Stimulated activated CD4-positive, alpha-beta T cell treated with anti-CD3 and anti-CD28 coated beads, Interleukin-1b, Interleukin-23, amount 100 ng/mL, for 48 hours (primary cell): ENCODE measurements at places on chromosomes 2 and 18.

- no peak for DNase-seq
Measured at GRCh38 chr18:13374096-13374467, 155.5 kb downstream of the LDLRAD4 start.

DNA sequence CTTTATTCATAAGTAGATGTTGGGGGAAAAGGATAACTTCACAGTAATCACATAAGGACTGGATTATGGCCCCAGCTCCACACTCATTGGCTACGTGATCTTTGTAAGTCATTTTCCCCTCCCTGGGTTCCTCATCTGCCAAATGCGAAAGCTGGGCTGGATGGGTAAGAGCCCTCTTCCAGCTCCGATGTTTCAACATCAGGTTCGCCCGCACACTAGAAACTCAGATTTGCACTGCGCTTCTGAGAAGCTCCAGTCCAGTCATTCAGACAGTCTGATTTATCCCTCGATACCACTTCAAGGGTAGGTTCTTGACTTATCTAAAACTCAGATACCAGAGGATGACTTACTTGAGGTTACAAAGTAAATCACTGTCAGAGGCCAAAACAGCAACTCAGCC is 31.0 kb upstream of the RMDN2 start:
- DNase-seq: peak; percentile 32

DNA sequence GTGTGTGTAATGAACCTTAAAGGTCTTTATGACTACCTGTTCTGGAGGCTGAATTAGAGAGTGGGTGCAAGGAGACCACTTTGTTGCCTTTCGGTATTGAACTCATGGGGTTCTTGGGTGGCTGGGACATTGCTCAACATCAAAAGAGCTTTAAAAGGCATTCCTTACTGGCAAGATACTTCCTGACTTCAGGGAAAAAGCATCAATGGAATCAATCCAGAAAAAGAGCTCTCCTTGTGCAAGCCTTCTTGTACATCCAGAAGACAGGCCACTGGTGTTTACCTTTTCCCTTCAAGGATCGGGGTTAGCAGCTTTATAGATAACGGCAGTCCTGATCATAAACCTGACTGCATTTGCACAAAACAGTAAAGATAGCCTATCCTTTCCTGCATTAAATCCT is 9.5 kb downstream of the PNO1 start:
- DNase-seq: no peak

DNA sequence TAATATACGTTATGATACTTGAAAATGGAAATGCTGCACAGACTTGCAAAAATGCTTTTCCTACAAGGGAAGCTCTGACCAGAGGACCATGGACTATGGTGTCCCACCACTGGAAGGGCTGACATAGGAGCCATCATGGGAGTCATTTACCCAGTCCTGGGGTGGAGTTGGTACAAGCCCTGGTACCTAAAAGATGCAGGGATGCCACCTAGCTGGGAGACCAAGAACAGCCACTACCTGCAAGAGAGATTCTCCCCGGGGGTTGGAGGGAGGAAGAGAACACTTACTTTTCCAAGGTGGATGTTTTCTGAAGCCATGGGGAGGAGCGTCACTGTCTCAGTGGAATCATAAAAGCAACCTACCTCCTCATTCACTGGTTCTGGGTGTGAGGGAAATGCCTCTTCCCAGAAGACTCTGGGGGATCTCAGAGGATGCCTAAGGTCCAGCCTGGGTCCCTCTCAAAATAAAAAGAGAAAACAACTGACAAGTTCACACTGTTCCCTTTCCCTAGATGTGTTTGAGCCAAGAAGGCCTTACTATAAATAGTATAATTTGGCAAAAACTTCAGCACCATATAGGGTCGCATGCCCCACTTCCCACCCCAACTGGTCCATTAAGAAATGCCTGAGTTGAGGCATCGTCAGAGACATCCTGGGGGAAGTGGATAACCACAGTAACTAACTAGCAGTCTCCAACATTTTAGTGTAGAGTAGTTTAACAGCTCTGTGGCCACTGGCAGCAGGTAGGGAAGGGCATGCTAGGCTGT is 39.9 kb downstream of the REEP1 start:
- no peak for DNase-seq

- DNase-seq: no peak
Measured at GRCh38 chr2:9646196-9647030, 15.6 kb upstream of the YWHAQ start.

DNA sequence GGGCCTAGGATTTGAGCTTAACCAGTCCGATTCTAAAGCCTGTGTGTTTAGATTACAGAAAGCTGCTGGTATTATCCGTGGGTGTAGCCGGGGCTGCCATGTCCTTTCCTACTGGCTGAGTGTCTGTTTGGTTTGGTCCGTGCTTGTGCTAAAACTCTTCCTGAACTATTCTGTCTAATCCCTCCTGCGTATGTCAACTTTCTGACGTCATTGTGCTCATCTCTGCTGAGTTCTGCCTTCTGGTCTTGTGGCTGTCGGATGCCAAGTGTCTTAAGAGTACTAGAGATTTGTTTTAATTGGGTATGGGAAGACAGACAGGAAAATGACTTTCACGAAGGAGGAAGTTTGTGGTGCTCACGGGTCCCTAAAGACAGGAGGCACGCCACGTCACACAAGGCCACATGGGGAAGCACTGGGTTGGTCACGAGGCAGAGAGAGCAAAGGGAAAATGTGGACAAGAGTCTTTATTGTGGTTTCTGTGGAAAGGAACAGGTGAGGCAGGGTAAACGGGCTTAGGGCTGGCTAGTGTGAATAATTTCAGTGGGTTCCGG is 31.8 kb upstream of the NTSR2 start:
- DNase-seq: no peak

- no peak for DNase-seq
Measured at GRCh38 chr2:233349005-233349998, 5.0 kb upstream of the DGKD start.

- no peak for DNase-seq
Measured at GRCh38 chr2:153079315-153079714, 360.9 kb downstream of the ARL6IP6 start.

- DNase-seq: no peak
Measured at GRCh38 chr2:48268671-48269070, 261.3 kb upstream of the STON1 start.

DNA sequence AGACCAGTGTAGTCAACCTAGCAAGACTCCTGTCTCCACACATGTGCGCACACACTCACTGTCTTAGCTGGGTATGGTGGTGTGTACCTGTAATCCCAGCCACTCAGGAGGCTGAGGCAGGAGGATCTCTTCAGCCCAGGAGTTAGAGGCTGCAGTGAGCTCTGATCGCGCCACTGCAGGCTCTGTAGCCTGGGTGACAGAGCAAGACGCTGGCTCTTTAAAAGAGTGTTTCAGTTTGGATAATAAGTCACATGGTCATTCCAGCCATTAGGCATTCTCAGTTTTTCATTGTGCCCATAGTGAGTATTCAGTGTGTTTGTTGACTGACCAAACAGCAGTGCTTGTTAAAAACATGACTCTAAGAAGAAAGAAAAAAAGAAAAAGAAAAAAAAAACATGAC is 31.0 kb downstream of the RAB10 start:
- DNase-seq: no peak

DNA sequence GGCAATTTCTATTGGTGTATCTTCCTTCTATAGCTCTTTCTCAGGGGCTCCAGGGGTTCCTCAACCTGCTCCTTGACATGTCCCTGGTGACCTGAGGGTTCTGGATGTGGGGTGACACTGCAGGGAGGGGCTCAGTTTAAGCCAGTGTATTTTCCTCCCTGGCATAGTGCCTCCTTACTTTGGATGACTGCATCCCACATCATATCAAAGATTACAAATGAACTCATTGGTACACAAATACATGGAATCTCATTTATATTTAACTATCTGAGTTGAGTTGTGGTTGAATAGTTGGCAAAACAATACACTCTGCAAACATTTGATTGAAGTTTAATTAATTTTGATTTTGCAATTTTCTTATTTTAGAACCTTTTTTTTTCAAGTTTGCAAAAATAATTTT is 268.2 kb upstream of the SKOR2 start:
- no peak for DNase-seq

GRCh38 chr18:6874315-6874714 is 144.8 kb downstream of the ARHGAP28 start:
- no peak for DNase-seq

- DNase-seq: no peak
Measured at GRCh38 chr2:109690457-109690821, 76.3 kb downstream of the SOWAHC start.

- DNase-seq: no peak
Measured at GRCh38 chr2:150587547-150588505, 100.4 kb upstream of the RND3 start.

DNA sequence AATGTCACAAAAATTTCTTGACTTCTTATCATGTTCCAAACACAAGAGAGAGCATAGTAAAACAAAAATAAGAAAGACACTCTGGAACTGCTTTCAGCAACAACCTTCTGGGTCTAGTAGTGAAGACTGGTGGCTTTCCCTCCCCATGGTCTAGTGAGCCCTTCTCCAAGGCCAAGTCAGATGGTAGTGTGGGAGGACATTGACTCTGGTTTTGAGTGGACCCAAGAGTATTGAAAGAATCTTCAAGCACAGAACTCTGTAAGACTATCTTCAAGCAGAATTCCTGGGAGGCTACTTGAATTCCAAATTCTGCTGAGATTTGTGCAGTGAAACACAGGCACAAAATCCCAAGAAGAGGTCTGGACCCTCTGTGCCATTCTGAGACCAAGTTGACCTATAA is 21.1 kb downstream of the ANTXR1 start:
- no peak for DNase-seq

DNA sequence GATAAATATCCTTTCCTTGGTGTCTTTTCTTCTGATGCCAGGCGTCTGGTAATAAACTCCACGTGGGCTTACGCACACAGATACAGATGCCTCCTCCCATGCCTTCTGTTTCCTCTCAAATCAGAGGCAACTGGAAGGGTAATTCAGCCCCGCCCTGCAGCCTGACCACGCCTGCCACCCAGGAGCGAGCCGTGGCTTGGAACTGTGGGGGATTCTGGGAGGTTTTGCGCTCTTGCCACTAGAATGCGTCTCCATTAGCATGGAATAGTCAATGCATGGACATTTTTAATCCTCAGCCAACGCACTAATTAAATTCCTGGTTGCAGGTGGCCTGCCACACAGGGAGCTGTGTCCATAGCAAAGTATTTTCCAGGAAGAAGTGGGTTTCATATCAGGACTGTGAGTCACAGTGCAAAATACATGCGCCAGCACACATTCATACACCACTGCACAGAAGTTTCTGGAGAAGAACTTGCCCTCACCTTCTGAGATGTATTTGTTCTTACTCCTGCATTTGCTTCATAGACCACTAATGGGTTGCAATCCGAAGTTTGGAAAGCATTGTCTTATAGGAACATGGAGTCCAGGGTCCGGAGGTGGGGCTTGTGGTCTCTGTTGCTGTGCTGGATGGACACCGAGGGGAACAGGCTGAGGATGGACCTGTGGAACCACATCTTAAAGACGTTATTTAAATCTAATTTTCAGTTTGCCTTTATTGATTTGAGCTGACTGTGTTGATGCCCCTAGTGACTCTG is 151.4 kb downstream of the LDLRAD4 start:
- no peak for DNase-seq

- DNase-seq: no peak
Measured at GRCh38 chr2:16614314-16614860, 51.2 kb downstream of the CYRIA start.

GRCh38 chr2:9757501-9758264 is 85.6 kb upstream of the TAF1B start:
- DNase-seq: no peak

- no peak for DNase-seq
Measured at GRCh38 chr18:75129717-75130477, 79.0 kb downstream of the PTGR3 start.

GRCh38 chr18:48831802-48832201 is 119.0 kb downstream of the SMAD7 start:
- DNase-seq: no peak

- no peak for DNase-seq
Measured at GRCh38 chr2:22279541-22279940, 1105.4 kb upstream of the KLHL29 start.

GRCh38 chr2:98935777-98936352 is at the start of gene CRACDL:
CRACDL (minus strand) TSS chr2:98936225; CDS start chr2:98846800, 89,425 bp downstream.
- DNase-seq: no peak

DNA sequence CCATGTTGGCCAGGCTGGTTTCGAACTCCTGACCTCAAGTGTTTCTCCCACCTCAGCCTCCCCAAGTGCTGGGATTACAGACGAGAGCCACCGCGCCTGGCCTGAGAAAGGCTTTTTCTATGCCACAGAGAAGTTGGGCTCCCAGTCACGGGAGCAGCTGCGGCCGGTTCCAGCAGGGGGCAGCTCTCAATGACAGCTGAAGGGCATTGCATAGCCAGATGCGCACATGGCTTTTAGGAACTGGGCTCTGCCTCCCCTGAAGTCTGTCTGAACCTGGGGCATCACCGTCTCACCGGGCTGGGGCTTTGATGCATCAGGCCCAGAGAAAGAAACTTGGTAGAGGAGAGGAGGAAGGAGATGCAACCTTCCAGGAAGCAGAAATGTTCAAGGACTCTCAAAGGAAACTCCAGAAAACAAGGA is 84.2 kb upstream of the LAPTM4A start:
- DNase-seq: peak; percentile 46

- DNase-seq: no peak
Measured at GRCh38 chr2:105149272-105149671, 92.3 kb upstream of the GPR45 start.

- no peak for DNase-seq
Measured at GRCh38 chr2:149219856-149220255, 110.5 kb upstream of the LYPD6 start.

DNA sequence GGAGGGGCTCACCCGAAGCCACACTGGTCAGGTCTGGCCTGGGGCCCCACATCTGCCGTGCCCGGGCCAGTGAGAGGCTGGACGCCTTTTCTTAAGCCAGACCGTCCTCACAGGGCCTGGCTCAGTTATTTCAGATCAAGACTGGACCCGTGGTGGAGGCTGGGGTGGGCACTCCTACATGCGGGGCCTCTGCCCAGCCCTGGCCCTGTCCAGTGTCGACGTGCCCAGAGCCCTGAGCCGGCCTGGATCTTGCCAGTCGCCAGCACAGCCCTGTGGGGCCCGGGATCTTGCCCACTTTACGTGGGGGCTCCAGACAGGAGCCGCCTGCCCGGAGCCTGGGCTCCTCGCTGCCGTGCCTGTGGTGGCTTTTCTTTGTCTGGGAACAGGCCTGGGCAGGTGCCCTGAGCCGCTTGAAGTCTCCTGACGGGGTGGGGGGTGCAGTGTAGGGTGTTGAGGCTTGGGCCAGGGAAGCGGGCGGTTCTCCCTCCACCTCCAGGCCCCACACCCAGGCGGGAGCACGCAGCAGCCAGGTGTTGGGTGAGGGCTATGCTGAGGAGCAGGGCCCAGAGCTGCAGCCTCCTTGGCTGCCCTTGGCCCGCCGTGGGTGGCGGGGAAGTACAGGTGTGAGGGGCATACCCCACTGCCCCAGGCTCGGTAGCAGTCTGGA is 6.0 kb downstream of the GPC1 start:
- DNase-seq: no peak
